CD14-positive monocyte (primary cell): ENCODE measurements at places on chromosomes 7 and 10. TPM values are rescaled to one million over a fixed set of nuclear protein-coding genes. Genes with fewer than 3 reads are reported as not detected.

The ALOX5 gene
- polyA plus RNA-seq, result 272 TPM

GRCh38 chr10:44879531-44879899 is 31.6 kb upstream of the TMEM72 start:
- no peak for DNase-seq

DNA sequence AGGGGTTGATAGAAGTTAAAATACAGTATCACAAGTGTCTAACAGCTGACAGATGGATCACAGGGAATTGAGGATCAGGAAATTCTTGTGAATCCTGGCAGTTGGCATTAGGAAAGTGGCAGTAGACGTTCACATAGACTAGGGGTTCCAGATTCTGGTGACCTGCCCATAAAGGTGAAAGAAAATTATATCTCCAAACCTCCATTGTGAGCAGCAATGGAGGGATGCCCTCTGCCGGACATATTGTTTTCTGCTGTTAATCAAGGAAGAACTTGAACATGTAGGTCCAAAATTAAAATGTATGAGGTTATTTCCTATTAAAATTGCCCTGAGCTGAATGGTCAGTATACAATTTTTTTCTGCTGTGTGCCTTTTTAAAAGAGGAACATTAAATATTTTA is 5.1 kb downstream of the NME8 start:
- no peak for DNase-seq

GRCh38 chr7:139384611-139385010 is 24.9 kb downstream of the LUC7L2 start:
- DNase-seq, result no peak
